Activated CD4-positive, alpha-beta T cell treated with anti-CD3 and anti-CD28 coated beads, Interleukin-2, amount 50 U/mL, for 16 hours (primary cell): ENCODE measurements at places on chromosomes 3 and 15.

DNA sequence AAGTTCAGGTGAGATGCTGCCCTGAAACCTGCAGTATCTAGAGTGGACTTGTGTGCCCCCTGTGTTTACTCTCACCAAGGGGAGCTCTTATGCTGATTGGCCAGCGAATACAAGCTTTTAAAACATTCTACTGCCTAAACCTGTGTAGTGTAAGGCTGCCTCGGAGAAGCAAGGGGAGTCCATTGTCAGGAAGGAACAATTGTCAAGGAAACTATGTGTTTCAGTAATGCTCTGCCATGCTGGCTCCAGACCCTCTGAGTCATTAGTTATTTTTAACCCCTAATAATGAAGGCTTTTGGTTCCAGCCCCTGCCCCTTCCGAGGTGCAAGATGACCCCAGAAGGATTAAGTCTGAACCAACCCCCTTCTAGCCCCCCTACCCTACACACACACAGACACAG is 66.1 kb upstream of the CHMP2B start:
- DNase-seq: no peak

GRCh38 chr3:7428206-7428718 is 567.3 kb downstream of the GRM7 start:
- DNase-seq: no peak

DNA sequence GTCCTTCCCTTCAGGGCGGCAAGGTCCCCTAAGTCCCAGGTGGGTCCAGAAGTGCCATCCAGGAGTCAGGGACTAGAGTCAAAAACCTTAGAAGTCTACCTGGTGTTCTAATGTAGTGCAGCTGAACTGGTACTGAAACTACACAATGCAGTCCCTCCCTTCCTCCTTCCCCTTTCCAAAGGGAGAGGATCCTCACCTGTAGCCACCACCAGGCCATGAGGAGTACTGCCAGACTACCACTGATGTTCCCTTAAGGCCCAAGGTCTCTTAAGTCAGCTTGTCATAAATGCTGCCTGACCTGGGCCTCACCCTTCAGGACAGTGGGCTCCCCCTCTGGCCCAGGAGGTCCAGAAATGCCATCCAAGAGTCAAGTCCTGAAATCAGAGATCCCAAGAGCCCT is 98.9 kb downstream of the ULK4 start:
- DNase-seq: no peak

DNA sequence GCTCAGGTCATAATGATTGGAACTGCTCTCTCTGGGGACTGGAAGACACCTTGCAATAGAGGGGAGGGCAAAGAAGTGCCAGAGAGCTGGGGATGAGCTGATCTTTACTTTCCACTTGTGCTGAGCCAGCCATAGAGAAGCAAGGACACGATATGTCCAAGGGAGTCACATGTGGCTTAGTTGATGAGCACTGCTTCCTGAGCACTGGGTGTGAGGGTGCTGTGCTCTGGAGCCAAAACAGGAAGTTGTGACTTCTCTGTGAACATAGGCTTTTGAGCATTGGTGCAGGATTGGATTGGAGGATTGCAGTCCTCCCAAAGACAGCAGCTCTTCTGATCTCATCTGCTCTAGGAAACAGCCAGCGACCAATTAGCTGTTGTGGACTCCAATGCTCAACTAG is 6.7 kb downstream of the PARP14 start:
- no peak for DNase-seq

DNA sequence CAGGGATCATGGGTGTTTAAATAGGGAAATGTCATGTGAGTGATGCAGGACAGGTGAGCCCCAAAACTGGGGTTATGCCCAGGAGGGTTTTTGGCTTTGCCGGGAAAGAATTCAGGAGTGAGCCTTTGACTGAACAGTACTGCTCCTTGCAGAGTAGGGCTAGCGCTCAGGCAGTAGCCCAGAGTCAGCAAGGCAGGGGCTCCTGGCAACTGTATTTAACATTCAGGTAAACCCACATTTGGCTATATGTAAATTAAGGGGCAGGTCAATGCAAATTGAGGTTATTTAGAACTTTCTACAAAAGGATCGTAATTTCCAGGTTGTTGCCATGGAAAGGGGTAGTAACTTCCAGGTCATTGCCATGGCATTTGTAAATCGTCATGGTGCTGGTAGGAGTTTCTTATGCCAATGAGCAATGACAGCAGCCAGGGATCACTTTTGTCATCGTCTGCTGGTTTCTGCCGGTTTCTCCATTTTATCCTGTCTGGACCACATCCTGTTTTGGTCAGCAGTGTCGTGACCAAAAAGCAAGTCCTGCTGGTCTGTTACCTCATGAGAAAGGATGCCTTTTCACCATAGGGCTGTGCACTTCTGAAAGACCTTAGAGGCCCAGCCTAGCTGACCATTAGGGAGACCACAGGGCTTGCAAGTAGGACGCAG is 24.3 kb downstream of the MTHFS start:
- peak; percentile 46 for DNase-seq

GRCh38 chr3:157588386-157589060 is 85.3 kb upstream of the VEPH1 start:
- DNase-seq: no peak

DNA sequence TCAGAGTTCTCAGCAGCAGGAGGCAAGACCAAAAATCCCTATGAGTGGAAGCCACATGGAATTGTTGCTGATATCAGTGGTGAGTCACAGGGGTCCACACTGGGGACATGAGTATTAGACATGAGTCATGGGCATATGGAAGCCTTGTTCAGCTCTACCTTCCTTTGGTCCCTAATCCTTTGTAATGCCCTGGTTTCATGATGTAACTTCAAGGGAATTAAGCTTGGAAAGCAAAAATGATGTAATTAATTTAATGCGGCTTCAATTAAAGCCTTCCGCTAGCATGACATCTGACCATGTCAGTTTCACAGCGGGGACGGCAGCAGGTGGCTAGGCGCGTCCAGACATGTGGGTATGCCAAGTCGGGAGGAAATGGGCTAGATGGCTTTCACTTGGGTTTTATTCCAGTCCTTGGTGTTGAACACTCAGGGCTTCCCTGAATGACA is 176.1 kb upstream of the RGMA start:
- no peak for DNase-seq

GRCh38 chr3:39097716-39098472 is 9.5 kb downstream of the GORASP1 start:
- DNase-seq: no peak

GRCh38 chr15:47291767-47292166 is 425.5 kb upstream of the SEMA6D start:
- no peak for DNase-seq

DNA sequence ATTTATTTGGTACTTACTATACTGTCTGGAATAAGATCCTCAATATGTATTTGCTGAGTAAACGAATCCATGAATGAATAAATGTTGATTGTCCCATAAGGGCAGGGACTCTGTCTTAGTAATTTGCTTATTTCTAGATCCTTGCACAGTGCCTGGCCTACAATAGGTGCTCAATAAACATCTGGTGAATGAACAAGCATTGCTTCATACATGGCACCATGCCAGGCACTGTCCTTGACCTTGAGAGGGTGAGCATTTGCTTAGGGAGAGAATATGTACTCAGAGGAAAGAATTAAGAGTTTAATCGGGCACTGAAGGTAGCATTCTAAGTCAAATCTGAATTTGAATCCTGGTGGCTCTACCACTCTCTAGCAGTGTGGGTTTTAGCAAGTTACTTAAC is 282.1 kb downstream of the THSD4 start:
- no peak for DNase-seq

DNA sequence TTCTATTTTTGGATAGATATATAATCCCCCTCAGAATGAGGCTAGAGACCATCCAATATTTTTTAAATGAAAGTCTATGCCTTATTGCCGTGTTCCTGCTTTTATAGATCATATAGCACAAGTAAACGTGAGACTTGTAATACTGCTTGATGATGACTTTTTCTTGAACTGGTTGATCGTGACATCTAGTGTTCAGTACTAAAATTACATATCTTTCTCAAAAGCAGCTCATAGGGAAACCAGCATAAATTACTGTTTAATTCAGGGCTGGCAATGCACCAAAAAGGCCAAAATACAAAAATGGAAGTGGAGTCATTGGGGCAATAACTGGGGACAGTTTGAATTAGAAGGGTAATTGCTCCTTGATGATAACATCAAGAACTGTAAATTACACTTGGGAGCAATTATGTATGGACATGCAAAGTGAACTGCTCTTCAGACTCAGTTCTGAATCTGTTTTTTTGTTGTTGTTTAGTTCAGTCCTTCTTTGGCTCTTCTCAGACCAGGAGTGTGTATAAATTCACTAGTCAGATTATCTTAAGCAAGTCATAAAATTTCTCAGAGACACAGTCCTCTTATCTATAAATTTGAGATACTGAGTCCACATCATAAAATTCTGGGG is 325.3 kb downstream of the THSD4 start:
- peak; percentile 38 for DNase-seq
